Jurkat, Clone E6-1 (cell line): ENCODE measurements at places on chromosomes 16 and 17.

DNA sequence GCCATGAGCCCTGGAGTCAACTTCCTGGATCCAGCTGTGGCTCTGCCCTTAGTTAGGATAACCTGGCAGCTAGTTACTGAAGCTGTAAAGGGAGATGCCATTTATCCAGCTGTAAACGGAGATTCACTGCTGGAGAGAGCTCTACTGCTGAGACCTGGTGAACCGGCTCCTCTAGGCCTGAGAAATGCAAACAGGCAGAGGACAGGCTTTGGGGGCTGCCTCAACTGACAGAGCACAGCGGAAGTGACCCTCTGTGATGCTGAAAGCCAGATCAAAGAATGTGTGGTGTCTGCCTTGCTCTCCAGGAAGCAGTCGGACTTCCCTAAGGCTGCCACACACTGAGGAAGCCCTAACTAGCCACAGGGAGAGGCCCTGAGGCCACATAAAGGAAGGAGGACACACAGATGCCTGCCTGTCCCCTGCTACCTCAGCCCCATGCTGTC, 21.9 kb upstream of the GPRC5C start:
- peak; percentile 4 for DNase-seq

GRCh38 chr16:8867932-8868415, 832 bp downstream of the CARHSP1 start:
- peak; percentile 63 for DNase-seq

DNA sequence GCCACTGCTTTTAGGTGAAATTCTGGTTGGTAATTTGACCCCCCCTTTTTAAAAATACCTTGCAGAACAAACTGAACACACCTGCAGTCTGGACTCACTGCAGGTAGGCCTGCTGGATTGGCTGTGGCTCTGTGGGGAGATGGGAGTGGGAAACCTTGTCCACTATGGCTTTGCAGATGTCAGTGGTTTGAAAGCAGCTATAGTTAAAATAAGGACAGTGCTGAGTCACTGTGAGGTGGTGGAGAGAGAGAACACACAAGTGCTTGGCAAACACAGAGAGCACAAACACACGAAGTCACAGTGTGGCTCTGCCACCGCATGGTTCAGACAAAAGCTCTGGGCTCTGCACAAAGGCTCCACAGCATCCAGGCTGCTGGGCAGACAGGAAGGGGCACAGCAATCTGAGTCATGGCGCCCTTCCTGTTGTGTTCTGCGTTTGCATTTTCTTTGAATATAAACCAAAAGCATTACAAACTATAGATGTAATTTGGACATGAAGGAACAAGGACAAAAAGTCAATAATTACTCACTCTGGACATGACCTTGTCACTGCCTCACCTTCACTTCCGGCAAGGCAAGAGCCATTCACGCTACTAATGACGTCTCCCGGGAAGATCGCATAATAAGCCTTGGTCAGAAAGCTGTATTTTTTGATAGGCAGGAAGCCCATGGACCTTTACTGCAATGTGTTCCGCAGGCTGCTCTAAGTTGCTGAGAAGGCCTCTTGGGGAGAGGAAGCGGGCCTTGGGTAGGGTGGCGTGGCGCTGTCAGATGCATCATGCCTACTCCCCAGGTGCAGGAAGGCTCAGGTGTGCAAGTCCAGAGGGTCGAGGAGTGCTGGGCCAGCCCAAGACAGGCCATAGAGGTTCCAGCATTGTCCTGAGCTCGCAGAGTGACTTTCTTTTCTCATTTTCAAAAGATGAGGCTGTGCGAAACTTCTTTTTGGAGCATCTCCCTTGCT, 60.1 kb upstream of the MED9 start:
- no peak for DNase-seq

- DNase-seq = no peak
Observed at GRCh38 chr17:54237911-54238515, 415.3 kb downstream of the KIF2B start.

GRCh38 chr16:12965274-12965804, 63.9 kb downstream of the SHISA9 start:
- no peak for DNase-seq

DNA sequence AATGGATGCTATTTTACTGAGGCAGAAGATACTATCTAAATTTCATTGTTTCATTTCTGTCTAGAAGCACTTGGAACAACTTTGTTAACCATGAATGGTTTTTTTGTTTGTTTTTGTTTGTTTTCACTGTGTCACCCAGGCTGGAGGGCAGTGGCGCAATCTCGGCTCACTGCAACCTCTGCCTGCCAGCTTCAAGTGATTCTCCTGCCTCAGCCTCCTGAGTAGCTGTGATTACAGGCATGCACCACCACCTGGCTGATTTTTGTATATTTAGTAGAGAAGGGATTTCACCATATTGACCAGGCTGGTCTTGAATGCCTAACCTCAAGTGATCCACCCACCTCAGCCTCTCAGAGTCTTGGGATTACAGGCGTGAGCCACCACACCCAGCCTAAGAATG, 40.5 kb downstream of the ABHD15 start:
- no peak for DNase-seq

DNA sequence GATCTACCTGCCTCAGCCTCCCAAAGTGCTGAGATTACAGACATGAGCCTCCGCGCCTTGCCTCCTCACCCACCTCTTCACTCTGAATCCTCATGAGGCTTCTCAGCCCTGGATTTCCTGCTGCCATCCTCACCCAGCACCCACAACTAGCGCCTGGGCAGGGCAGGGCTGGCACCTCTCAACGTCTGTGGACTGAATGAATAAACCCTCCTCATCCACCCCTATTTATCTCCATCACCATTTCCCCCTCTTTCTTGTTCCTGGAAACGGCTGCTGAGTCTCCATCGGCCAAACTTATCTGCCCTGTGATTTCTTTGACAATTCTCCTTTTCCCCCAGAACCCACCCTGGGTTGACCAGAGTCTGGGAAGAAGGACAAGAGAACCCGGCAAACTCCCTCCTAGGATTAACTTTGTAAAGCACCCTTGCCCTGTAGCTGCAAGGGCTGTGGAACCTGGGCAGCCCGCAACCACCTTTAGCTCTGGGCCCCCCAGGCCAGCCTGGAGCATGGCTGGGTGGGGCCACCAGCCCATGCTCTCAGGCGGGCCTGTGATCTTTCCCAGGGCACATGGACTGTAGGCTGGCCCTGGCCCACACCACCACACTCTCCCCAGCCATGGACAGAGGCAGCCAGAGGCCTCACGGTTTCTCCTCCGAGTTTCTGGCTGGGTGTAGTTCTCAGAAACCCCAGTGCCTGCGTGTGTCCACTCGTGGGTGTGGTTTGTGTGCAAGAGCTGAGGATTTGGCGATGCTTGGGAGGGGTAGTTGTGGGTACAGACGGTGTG, 2.4 kb downstream of the SPN start:
- no peak for DNase-seq

DNA sequence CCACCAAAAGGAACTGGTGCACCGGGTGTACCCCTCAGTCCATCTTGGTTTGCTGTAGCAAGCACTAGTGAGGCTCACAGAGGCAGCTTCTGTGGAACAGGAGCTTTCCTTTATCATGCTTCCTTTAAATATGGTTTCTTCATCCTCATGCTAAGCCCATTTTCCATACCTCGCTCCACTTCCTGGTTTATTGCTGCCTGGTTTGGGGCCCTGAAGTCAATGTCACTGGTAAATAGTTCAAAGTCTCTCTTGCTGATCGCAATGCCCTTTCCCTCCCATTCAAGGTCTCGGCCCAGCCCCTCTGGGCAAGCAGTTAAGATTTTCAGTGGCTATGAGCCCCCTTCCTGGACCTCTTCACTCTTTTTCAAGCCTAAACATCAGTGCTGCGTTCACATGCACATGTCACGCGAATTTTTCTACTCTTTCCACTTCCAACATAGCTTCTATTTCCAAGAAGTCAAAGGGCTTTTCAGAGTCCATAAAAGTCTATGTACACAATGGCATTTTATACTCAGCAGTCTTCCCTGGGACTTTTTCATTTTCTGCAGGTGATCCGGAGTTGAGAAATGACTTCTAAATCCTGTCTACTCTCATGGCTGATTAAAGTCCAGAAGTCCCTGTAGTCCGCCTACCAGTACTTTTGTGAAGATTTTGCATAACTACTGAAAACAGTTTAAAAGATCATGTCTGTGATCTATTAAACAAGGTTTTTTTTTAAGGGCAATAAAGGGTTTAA, 323.8 kb upstream of the ZFHX3 start:
- DNase-seq = no peak

GRCh38 chr17:65193716-65194293, 56.6 kb downstream of the RGS9 start:
- DNase-seq = no peak

DNA sequence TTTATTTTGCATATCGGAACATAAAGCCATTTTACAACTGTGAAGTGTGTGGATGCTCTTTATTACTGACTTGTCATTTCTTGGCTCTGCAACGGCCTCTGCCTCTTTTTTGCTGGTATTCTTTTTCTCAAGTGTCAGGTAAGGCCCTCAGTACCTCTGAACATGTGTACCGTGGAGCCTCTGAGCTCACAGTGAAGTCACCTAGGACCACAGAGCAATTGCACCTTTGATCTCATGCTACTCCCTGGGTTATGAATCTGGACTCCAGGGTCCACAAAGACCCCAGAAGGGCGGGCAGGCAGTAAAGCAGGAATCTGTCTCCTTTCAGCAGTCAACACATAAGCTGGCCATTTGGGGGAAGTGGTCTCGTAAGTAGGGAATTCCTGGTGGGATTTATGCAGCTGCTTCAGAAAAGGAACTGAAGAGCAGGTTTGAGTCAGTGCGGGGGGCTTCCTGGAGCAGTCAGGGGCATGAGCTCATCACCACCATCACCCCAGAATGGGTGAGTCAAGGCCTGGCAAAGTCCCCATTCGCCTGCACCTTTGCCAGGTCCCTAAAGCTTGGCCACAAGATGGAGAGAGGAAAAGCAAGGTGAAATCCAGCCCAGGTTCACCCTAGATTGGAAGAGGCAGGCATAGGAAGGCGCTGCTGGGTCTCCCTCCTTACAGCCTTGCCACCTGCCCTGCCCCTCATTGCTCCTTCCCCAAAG, 33.0 kb downstream of the TBX4 start:
- no peak for DNase-seq

DNA sequence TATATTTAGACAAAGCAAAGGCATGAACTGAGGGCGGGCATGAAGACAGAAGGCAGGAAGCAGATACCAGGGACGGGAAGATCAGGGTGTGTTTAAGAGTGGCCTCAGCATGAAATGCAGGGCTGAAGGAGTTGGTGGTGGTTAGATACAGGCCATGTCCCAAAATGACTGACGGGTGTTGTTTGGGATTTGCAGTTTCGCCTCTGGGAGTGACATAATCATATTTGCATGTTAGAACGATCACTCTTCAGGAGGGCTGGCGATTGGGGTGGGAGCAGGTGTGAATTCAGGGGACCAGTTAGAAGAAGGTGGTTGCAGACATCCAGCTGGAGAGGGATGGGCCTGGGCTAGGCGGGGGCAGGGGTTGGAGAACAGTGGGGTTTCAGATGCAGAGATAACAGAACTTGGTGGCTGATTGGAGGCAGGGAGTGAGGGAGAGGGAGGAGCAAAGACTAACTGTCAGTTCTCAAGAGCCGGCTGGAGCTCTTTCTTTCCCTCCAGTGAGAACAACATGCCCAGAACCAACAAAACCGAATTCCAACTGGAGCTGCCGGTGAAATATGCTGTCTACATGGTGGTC, 27.2 kb upstream of the ITGAX start:
- peak; percentile 36 for DNase-seq

DNA sequence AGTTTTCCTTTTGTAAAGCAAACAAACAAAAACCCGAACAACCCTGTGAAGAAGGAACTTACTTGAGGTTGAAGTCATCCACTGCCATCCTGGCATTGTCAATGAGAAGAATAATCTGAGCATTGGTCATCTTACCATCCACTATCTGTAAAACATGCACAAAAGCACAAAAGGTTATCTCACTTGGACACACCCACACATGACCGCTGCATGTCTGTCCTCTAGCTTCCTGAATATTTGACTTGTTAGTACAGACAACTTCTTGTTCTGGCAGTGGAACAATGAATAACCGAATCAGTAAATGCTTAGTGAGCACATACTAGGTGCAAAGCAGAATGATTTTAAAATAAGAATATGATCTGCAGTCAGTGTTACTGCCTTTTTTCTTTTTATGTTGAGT, 6.1 kb downstream of the KRT23 start:
- DNase-seq = no peak

DNA sequence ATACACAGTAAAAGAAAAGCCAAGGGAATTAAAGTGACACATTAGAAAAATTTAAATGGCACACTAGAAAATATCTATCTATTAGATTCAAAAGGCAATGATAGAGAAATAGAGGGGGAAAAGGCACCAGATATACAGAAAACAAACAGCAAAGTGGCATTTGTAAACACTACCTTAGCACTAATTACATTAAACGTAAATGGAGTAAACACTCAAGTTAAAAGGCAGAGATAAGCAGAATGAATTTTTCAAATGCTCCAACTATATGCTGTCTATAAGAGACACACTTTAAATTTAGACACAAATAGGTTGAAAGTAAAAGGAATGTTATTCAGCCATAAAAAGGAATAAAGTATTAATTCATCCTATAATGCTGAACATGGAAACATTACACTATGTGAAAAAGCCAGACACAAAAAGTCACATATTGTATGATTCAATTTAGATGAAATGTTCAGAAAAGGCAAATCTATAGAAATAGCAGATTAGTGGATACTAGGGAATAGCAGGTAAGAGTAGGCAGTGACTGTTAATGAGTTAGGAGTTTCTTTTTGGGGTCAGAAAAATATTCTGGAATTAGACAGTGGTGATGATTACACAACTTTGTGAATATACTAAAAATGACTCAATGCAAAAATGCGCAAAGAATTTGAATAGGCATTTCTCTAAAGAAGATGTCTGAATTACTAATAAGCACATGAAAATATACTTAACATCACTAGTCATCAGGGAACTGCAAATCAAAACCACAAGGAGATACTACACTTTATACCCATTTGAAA, 92.4 kb downstream of the BRIP1 start:
- DNase-seq = no peak

DNA sequence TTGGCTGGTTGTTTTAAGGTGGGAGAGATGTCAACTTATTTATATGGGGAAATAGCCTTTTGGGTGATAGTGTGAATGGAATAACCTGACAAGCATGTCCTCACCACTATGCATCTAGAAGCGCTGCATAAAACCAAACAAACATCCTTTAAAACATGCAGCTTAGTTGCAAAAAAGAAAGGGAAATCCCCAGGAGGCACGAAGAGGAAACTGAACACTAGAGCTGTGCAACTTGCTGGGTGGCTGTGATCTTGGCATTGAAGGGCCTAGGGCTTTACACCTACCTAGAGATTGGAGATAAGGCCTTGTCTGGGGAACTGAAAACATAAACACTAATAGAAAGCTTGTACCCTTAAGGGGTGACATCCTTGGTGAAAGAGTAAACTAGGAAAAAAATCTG, 7.3 kb downstream of the C16orf54 start:
- DNase-seq = peak; percentile 46

- no peak for DNase-seq
Observed at GRCh38 chr16:75847172-75847571, 120.9 kb upstream of the CPHXL start.

GRCh38 chr16:77998350-77999023, 23.9 kb upstream of the CLEC3A start:
- no peak for DNase-seq

DNA sequence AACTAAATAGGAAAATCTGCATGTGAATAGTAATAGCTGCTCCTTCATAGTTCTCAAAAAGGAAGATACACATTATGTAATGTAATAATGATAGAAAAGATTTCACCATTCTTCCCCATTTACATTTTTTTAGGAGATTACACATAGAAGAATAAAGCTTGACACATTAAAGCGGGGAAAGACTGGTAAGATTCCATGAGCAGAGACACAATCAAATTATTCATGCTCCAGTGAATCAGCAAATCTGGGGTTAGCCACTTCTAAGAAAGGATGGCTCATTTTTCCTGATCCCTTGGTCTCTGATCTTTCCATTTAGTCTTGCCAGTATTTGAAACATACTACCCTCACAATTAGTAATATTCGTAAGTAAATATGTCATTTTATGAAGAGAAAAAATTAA, 81.9 kb downstream of the CA4 start:
- DNase-seq = no peak
